Epithelial cell of esophagus (primary cell): ENCODE measurements at places on chromosomes 12 and 14.

DNA sequence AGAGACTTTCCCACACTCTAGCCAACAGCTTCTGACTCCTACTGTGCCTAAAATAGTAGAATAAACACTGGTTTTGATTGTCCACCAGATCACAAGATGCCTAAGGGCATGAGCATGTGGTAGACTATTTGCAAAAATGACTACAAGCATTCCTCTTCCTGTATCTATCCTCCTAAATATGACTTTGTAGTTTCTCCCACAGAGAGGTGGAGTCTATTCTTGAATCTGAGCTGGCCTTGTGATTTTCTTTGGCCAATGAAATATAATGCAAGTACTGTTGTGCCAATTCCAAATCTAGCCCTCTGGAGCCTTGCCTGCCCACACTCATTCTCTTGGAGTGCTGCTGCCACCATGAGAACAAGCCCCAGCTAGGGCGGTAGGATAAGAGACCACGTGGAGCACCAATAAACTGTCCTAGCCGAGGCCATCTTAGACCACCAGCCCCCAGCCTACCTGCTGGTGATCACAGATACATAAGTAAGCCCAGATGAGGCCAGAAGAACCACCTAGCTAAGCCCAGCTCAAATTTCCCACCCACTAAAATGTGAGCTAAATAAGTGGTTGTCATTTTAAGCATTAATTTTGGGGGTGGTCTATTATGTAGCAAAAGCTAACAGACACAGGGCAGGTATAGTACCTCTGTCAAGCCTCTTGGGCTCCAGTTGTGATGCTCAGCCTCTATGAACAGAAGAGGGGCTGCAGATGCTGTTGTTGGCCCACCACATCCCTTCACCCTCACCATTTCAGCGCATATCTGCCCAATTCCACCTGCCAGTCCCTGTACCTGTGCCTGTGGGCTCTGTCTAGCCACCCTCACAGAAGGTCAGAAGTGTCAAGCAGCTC, 17.9 kb downstream of the ZFP36L1 start:
- DNase-seq = peak; percentile 74

GRCh38 chr12:65968359-65968758, 144.1 kb downstream of the HMGA2 start:
- no peak for DNase-seq

- no peak for DNase-seq
These were observed 25.5 kb downstream of the TSPAN11 start for GRCh38 chr12:30952015-30952414.

GRCh38 chr14:102782974-102783373, 5.7 kb downstream of the TRAF3 start:
- DNase-seq = no peak

DNA sequence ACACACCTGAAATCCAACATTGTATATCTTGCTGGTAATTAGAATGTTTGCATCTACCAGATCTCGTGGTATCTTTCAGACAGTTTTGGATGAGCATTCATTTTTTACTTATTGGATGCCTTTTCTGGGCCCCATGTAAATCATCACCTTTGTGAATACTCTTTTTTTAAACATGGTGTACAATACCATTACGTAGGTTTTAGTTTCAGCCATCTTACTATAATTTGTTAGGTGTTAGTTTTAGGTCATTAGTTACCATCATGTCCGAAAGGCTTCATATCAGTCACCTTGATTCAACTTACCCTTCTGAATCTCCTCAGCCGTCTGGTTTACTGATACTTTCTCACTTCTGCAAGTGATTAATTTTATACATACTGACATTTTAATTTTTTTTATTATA, 5.3 kb downstream of the EIF2S1 start:
- DNase-seq = no peak

DNA sequence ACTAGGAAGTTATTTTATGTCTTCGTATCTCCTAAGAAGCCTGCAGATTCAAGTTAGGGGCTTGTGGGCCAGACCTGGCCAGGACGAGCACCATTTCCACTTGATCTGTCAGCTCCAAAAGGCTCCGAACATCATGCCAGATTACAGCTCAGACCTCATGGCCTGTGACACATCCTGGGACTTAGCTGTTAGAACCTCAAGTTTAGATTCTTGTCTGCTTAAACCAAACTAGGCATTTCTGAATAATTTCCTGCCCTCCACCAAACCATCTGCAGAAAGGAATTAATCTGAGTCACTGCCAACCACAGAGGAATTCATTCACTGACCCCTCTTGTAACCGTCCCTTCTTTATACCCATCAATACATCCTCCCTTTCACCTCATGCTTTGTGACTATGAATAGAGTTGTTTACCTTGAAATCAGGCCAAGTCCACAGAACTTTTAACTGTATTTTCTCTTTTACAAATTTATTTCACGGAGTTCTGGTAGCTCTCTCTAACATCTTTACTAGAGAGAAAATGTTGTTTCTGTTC, 120.3 kb downstream of the FBXL14 start:
- peak; percentile 83 for DNase-seq

- peak; percentile 28 for DNase-seq
These were observed 4.6 kb downstream of the TAC3 start for GRCh38 chr12:57011438-57012424.

DNA sequence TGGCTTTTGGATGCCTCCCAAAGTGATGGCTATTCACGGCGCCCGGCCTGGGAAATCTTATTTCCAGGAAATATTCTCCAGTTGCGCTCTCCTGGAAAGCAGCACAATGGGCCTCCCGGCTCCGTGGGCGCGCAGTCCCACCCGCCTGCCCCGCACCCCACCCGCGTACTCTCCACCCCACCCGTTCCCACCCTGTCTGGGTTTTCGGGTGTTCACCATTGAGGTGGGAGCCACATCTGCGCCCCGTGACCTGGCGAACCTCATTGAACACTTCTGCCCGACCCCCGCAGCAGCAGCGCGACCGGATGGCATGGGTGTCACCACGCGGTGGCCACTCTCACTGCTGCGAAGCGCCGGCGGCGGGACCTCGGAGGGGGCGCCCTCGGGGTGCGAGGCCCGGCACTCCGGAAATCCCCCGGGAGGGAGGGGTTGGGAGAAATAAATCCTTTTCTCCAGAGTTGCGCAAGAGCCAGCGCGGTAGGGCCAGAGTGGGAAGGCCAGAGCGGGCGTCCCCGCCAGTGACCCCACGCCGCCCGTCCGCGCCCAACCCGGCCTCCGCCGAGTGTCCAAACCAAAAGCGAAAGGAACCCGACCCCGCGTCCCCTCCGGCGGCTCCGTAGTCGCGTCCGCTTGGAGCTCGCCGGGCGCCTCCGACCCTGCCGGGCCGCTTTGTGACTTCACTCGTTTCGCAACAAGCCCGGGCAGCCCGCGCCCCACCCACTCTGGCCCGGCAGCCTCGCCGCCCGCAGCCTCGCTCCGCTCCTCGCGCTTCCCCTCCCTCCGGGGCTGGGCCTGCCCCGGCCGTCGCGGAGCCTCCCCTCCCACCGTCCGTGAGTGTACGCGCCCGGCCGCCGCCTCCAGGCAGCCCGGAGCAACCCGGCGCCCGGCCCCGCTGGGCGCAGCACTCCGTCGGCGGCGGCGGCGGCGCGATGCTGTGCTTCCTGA, at the start of gene DRAM1:
Gene DRAM1 (plus strand): TSS at position 720 of the 945 bp plus-strand sequence. CDS start 210 bp downstream, at position 930.
- DNase-seq = peak; percentile 94

DNA sequence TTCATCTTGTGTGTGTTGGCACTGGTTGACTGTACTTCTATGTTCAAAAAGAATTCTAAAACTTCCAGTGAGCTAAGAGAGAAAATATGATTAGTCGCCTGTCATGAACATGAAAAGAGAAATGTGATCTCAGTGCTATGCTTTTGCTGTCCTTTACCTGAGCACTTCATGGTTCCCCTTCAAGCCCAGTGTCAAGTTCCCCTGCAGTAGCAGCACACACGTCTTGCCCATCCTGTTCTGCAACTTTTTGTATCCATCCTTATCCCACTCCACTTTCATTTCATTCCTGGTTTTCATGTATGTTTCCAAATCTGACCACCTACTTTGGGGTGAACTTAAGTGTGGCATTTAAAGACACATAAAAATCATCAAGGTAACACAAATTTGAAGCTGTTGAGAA, 848.0 kb upstream of the USP15 start:
- DNase-seq = peak; percentile 13

DNA sequence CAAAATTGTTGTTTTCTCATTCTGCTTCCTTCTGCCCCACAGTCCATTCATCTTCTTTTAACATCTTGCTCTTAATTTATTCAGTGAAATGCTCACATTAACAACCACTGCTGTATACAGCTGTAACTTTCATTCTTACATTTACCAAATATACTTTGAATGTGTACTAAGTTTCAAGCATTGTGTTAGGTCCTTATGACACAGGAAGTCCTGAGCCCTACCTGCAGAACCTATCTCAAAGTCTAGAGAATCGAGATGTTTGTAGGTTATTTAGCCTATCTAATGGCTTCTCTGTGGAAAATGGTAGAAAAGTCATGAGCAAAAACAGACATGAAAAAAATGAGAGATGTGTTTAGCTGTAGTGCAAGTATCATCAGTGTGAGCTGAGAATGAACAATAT, 117.6 kb upstream of the MGAT4C start:
- no peak for DNase-seq

DNA sequence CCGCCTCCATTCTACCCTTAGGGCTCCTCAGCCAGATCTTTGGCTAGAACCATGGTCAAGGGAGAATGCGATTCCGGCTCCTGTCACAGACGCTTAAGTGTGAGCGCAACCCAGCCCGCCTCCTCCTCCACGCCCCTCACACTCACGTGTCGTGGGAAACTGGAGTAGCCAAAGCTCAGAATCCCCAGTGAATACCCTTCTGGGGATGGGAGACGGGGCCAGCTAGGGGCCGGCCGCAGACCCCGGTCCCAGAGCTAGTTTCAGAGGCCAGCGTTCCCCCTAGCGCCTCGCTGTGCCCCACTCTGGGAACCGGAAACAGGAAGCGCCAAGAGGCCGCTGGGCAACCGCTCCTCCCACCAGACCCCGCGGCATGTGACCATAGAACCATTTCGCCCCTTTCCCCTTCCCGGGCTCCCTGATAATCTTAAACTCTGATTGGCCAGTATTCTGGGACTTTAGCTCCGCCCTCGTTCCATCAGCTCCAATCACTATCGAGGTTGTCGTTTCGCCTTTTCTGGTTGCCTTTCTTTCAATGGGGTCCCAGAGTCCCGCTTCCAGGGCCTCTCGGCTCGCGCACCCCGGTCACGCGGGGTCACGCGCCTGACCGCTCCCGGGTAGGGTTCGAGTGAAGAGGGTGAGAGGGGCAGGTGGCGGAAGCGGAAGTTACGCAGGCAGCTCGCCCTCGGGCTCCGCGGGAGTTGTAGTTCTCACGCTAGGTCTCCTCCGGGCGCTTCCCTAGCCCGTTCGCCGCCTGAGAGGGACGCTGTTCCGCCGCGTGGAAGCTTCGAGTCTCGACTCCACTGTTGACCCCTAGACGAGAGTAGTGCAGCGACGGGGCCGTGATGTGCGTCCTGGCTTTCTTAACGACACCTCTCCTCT, at the start of gene M6PR:
Gene M6PR (minus strand): TSS at position 304 of the 879 bp plus-strand sequence. CDS start 3,241 bp downstream, outside the sequence.
- DNase-seq = peak; percentile 94

DNA sequence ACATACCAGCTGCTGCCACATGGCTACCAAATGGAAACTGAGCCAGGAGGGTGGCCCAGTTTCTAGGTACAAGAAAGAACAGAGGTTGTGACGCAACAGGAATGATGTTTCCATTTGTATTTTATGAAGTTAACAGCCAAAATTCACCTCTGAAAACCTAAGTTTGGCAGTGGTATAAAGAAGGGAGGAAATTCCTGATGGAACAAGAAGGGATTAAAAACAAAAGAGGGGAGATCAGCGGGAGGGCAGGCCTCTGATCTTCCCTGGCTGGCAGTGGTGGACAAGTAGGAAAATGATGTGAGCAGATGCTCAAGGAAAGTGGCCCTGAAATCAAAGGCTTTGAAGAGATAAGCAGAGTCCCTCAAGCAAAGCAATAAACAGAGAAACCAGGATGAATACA, 47.3 kb upstream of the BCL2L14 start:
- DNase-seq = no peak

- DNase-seq = no peak
These were observed 24.2 kb downstream of the SLC25A29 start for GRCh38 chr14:100282083-100282350.

GRCh38 chr12:41663598-41664265, 475.6 kb downstream of the PDZRN4 start:
- peak; percentile 22 for DNase-seq

DNA sequence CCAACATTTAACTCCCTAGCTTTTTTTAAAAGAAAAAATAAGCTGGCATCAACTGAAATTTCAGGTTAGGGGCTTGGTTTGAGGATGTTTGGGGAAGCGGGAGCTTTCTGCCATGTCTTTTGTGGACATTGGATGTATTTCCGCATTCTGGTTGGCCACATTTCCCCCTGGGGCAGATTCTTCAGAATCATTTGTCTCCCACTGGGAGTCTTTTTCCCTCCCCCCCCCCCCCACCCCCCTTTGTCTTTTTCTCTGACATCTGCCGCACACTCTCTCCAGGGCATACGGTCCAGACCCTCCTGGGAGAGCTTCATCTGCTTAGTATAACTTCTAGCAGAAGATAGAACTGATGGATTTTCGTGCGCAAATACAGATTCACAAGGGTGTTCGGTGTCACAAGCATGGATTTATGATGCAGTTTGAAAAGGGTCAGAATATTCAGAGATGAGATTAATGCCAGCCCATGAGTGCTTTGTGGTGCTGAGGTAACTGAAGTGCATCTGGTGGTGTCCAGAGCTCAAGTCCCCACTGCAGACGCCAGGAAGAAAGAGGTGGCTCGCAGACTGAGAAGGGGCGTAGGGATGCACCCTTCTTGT, 40.2 kb downstream of the ETV6 start:
- DNase-seq = no peak

DNA sequence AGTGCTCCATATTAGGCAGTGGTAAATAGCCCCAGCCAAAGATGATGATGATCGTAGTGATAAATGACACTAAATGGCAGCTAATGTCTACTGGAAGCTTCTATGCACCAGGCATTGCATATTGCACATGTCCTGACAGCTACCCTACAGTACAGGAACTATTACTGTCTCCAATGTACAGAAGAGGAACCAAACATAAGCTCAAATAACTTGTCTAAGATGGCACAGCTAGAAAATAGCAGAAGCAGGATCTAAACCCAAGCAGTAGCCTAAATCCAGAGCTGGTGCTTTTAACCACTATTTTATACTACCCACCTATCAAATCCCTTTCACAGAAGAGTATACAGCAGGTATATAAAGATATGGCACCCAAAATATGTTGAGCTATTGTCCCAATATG, 28.9 kb downstream of the ESR2 start:
- DNase-seq = no peak

- DNase-seq = no peak
These were observed 6.9 kb upstream of the TCL1B start for GRCh38 chr14:95679148-95679815.

- DNase-seq = no peak
These were observed 100.1 kb downstream of the HEATR5A start for GRCh38 chr14:31320216-31320615.
